ENCODE measurements at places on chromosomes 2 and 18.

DNA sequence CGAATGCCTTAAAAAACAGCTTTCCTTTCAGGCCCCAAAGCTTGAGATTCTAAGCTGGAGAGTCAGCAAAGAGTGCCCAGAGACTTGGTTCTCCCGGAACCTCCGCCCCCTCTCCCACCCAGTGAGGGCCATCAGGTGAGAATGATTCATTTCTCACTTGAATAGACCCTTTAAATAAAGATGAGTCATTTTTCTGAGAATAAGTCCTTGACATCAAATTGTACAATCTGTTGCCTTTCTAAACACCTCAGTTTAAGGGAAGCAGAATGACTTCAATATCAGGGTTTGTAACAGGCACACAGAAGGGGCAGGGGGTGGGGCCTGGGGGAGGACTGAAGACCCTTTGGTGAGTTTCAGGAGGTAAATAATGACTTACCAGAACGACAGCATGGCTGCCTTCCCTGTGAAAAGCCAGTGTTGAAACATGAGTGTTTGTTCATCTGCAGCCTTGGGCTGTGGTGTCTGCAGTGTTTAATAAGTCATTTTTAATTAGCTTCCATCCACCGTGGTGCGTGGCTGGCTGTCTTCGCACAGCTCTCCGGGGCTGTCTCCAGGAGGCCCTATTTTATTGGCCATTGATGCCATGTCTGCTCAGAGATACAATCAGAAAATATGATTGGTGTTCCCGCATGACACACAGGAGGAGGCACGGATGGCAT lies 134.9 kb upstream of the ZNF236 start:
- no peak for DNase-seq

GRCh38 chr2:100256416-100256815 lies 65.9 kb downstream of the LONRF2 start:
- DNase-seq: no peak

DNA sequence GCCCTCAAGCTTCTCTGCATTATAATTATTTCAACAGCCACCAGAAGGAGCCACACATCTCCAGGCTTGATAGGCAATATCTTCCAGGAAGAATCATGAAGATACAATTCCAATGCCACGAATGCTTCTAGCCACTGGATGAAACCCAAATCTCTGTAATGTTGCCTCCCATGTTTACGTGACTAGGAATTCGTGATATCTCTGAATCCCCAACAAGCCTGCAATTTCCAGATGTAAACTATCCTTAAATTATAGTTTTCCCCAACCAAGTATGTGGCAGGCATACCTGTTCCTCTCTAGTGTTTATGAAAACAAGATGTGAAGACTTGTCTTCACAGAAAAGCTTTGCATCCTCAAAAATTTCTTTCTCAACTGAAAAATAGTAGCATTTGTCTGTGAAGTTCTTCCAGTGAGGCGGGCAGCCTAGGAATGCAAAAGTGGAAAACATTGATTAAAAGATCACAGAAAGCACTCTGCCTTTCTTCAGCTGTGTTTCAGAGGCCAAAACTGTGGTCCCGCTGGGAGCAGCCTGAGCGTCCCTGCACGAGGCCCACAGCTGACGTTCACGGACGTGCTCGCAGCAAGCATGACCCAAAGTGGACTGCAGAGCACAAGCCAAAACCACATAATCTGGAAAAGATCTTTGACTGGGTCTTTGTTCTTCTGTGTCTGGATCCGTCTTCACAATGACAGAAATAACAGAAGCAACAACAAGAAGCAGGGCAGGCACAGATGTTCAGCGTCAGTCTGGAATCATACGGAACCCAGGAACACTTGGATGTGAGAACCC lies 65.1 kb upstream of the THOC1 start:
- no peak for DNase-seq

GRCh38 chr2:157333304-157334047 lies 7.9 kb upstream of the ERMN start:
- no peak for DNase-seq

DNA sequence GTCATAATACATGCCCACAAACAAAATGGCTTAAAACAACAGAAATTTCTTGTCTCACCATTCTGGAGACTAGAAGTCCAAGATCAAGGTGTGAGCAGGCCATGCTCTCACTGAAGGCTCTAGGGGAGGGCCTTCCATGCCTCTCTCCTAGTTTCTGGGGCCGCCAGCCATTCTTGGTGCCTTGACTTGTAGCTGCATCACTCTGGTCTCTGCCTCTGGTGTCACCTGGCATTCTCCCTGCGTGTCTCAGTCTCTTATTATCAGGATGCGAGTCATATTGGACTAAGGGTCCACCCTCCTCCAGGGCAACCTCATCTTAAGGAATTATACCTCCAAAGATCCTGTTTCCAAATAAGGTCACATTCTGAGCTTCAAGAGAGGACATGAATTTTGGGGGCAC lies 76.1 kb downstream of the KCNF1 start:
- no peak for DNase-seq

DNA sequence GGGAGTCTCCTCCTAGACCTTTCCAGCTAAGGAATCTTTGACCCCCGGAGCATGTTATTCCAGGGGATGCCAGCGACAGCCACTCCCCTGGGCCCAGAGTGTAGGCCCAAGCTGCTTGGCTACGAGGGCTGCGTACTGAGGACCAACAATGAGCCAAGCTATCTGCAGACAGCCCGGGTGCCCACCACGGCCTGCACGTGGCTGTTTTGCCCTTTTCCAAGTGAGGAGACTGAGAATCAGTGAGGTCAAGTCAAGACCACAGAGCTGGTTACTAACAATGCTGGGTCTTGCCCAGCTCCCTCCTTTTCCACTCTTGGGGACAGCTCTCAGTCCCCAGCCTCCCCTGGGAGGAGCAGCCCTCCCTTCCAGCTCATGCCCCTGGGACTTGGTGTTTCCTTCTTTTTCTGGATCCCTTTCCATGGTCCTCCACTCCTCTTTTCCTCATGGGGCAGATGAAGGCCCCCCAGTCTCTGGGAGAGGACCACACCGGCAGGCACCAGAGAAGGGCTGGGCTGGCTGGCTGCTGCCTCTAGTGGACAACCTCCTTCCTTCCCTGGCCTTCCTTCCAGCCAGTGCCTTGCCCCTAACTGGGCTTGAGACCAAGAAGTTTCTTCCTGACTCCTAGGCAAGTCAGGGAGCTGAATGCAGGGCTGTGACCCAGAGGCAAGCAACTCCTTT lies 550 bp upstream of the MALL start:
- DNase-seq: no peak

- DNase-seq: no peak
Observed at GRCh38 chr18:8991155-8991554, 111.3 kb upstream of the NDUFV2 start.

Data from hematopoietic multipotent progenitor cell treated with erythropoietin and hydrocortisone succinate and interleukin-3 and kit ligand, for 15 days (in vitro differentiated cells).